ENCODE measurements at places on chromosomes 4 and X. TPM values are rescaled to one million over a fixed set of nuclear protein-coding genes. Genes with fewer than 3 reads are reported as not detected.
A peak's percentile ranks its signal among the peaks of the same experiment; 100 is the strongest.

GRCh38 chr4:124060261-124060918, 652.1 kb downstream of the ANKRD50 start:
- DNase-seq = peak; percentile 86

GRCh38 chrX:118718737-118719136, 8.7 kb upstream of the IL13RA1 start:
- no peak for DNase-seq

GRCh38 chrX:71919431-71919830, 8.8 kb downstream of the NHSL2 start:
- DNase-seq = no peak

- no peak for DNase-seq
Measured at GRCh38 chr4:162706051-162706450, 460.6 kb downstream of the NAF1 start.

GRCh38 chrX:68461093-68461492, 27.8 kb upstream of the OPHN1 start:
- no peak for DNase-seq

- DNase-seq = peak; percentile 74
Measured at GRCh38 chr4:141375855-141376254, 155.2 kb downstream of the ZNF330 start.

- no peak for DNase-seq
Measured at GRCh38 chr4:181692965-181693364, 550.2 kb upstream of the TENM3 start.

DNA sequence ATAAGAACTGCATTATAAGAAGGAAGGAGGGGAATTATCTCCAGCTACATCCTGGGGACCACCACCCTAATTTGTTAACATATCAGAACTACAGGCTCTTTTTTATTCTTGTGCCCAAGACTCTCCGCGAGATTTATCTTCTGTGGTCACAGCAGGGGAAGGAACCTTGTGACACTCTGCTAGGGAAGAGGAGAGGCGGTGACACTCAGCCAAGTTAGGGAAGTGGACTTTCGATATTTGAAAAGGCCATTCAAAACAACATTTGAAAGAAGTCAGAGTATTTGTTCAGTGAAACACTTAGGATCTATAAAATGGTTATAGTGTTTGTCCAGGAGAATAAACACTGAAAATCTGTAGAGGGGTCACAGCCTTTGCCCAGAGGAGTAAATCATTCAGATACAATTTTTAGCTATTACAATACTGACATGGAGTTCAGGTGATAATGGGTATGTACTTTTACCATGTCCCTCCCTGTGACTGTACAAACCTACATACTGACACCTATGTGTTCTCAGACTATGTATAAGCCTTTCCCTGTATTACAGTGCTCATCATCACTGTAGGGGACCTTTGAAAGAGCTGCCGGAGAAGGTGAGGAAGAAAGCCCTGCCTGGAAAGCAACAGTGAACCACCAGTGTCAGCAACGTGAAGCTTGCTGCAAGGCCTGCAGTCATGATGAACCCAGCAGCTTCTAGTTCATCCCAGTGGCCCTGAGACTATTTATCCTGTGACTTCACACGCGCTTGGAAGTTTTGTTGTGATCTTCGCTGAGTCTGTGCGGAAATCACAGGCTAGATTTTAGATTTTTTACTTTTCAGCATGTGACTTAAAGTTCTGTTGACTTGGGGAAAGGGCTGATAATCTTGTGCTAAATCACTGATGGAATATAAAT, 8.5 kb upstream of the PTTG2 start:
- no peak for DNase-seq

DNA sequence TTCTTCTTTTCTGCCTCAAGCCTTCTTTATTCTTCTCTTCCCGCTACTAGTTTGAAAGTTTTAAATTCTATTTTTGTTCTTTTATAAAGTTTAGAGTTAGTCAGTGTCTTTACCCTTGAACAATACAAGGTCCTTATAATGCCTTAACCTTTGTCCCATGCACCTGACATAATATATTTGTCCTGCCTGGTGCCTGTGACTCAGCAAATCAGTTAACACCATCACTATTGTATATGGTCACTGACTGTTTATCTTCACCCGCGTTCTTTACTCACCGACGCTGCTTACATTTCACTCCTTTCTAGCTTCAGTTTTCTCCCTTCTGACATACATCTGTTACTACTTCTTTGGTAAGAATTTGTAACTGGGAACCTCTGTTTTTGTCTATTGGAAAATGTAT, 5.7 kb downstream of the SMIM20 start:
- no peak for DNase-seq

- no peak for DNase-seq
Measured at GRCh38 chr4:162682651-162683050, 484.0 kb downstream of the NAF1 start.

- DNase-seq = no peak
Measured at GRCh38 chr4:79869597-79870237, 203.3 kb downstream of the ANTXR2 start.

DNA sequence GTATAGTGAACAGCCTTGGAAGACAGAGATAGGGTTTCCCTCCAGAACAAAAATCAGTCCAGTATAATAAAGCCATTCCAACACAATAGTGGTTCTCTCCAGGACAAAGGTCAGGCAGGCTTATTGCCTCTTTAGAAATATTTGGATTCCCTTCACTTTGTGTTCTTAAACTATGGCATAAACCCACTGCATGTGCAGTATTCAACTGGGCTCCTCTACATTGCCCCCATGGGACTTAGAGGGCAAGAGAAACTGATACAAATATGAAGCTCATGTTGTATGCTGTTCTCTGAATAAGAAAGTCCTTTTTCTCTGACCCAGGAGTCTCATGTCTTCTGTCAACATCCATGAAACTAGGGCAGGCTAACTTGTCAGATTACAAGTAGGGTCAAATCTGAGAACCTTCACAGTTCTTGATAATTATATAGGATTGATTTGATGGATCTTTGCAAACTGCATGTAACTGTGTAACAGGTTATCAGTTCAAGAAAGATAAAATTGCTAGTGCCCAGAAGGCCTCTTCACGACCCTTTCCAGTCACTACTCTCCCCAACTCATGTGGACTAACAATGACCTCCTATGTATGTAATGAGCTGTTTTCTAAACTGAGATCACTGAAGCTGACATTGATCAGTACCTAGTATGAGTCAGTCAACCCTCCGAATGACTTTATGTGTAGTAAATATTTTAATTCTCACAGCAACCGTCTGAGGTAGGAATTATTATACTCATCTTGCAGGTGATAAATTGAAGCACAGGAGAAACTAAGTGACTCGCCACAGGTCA, 31.9 kb upstream of the FAM9C start:
- DNase-seq = no peak

DNA sequence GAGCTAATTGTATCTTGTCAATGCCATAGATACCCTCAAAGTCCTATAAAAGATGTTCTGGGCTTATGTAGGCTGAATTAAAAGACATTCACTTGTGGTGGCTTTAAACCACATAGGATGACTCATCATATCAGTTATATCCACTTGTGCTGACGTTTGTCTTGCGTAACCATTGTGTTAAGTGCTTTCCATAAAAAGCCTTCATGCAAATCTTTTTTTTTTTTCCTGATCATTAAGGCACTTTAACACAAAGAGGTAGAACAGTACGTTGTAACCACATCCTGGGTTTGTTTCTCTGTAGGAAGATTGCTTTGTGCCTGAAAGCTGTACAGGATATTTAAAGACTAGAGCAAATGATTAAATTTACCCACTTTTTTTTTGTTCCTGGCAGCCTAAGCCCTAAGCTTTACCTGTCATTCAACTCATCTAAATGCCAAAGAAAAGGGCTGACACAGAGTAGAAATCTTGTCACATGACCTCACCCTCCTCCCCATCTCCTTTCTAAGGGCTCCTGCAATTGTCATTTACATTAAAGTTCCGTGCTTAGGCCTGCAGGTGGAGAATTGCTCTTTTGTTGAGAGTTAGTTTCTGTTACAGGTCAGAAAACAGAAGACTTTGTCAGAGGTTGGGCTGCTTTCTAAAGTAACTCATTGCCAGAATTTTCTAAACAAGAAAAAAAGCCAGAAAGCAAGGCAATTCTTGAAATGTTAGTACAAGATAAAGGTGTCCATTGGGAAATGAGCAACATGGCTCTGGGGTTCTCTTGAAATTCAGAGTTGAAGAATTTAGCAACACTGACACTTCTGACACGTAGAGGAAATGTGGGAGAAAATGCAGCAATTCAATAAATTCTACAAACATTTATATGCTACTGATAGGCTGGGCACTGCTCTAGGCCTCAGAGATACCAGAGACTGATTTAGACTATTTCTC, 555.6 kb downstream of the PPARGC1A start:
- DNase-seq = peak; percentile 65

DNA sequence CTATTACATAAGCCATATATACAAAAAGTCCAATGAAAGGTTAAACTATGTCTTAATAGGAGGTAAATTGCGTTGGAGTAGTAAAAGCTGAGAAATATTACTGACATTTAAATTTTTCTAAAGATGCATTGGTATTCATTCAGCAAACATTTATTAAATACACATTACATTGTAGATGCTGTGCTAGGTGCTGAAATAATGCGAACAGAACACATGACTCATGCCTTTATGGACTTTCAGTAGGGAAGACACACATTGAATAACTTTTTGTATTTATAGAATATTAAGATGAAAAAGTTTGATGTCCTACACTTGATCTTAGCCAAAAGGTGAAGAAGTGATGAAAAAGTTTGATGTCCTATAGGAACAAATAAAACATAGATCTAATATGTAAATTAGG, 871.1 kb upstream of the SLIT2 start:
- peak; percentile 28 for DNase-seq

DNA sequence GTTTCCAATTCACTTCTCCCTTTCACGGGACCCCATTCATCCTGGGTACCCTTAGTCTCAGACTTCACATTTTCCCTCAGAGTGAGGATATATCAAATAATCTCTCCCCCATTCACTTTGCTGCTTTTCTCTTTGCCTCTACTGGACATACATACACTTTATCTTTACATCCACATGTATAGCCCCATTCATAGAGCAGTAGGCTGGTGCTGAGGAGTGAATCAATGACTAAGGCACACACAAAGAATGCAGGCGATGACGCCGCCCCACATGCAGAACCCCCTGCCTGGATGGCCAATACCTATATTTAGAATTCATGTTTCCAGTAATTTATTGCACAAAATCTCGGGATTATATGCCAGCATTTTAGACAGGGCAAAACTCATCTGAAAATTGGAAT, 554.3 kb upstream of the TENM3 start:
- no peak for DNase-seq

- DNase-seq = no peak
Measured at GRCh38 chr4:55871299-55871800, 17.9 kb downstream of the EXOC1 start.

DNA sequence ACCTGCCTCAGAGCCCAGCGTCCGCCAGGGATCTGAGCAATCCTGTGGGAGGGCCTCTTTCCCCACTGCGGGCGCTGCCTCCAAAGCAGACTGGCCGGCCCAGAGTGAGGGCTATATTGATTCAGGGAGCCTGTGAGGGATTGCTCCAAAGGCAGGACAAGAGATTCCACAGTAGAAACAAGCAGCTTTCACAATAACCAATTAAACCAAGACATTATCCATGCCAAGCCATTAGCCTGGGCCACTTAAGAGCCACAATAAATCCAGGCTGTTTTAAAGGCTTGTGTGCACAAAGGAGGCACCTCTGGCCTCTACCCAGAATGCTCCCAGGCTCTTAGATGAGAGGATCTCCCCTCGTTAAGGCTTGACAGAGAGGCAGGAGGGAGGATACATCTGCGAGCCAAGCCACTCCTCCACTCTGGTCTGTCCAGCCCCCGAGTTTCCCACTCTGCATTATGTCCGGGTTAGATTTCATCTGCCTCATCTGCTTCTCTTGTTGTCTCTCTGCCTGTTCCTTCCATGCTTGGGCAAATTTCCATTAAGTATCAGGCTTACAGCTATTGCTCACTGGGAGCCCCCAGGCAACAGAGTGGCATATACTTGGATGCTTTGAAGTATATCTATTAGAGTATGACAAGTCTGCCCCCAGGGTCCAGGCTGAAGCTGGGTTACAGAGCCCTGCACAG, 357.9 kb downstream of the UNC5C start:
- DNase-seq = peak; percentile 23

DNA sequence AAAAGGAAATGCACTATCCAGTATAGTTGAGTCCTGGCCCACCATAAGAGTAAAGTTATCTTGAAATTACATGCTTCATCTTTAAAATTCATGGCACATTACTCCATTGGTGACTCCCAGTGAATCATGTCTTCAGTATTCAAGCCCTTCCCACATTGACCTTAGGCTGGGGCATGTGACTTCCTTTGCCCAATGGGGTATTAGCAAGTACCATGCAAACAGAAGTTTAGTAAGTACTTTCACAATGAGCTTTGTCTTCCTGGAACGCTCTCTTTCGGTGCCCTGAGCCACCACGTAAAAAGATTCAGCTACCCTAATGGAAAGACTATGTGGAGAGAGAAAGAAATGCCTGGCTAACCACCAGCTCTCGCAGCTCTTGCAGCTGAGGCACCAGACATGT, 235.4 kb downstream of the HNRNPD start:
- DNase-seq = no peak

The TMPRSS11E gene
- not detected for total RNA-seq

The CTAG1A gene
- total RNA-seq = not detected

The HTT-AS gene
- not detected for total RNA-seq

The PIR gene
- 17.7 TPM for total RNA-seq

The GNRHR gene
- total RNA-seq = not detected

The ESX1 gene
- not detected for total RNA-seq

The SLC25A4 gene
- 8.4 TPM for total RNA-seq

The DOK7 gene
- not detected for total RNA-seq

The APBB2 gene
- total RNA-seq = 96.3 TPM

The MXRA5 gene
- 45.4 TPM for total RNA-seq

The UGT2B15 gene
- total RNA-seq = not detected

The SLC9B1 gene
- total RNA-seq = 0.43 TPM

The ACOX3 gene
- 26.8 TPM for total RNA-seq

The CHRDL1 gene
- total RNA-seq = under 0.01 TPM
